Thymus (tissue), 14 donors: ENCODE measurements at places on chromosomes 16 and 17. TPM values are rescaled to one million over a fixed set of nuclear protein-coding genes. Genes with fewer than 3 reads are reported as not detected.

GRCh38 chr17:50212121-50212843, 10.9 kb upstream of the COL1A1 start:
- DNase-seq = no peak

DNA sequence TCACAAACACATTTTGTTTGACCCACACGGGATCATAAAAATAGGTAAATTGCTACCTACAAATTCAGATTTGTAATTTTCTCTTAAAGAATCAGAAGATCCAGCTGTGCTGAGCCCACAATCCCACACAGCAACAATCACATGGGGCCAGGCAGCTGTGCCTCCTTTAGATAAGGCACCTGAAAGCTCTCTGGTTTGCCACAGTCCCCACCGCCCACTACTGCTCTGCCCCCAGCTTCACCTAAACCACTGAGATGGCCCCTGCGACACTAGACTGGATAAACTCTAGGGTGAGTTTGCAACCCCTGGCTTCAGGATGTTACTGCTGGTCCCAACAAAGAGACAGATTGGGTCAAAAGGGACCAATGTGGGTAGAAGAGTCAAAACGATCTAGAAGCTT, 96.8 kb downstream of the GSG1L start:
- no peak for DNase-seq

GRCh38 chr17:16255481-16255921, 38.5 kb downstream of the PIGL start:
- no peak for DNase-seq

DNA sequence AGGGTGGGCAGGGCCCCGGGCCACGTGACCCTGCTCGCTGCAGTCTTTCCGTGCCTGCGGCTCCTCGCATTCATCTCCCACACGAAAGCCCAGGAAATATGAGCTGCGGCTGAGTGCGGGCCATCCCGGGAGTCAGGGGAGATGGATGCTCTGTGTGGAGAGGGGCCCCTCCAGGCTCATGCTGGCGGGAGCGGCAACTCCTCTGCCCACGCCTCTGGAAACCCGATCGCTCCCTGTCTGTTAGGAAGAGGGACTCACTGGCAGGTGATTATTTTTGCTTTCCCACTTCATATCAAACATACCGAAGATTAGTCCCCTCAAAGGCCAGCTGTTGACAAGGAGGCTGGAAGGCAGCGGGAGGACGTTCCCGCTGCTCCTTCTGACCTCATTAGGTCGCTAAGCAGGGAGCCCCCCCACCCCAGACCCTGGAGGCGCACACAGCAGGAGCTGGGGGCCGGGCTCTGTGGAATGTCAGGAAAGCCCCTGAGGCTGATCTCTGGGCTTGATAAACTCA, 228.5 kb downstream of the FOXL1 start:
- no peak for DNase-seq

DNA sequence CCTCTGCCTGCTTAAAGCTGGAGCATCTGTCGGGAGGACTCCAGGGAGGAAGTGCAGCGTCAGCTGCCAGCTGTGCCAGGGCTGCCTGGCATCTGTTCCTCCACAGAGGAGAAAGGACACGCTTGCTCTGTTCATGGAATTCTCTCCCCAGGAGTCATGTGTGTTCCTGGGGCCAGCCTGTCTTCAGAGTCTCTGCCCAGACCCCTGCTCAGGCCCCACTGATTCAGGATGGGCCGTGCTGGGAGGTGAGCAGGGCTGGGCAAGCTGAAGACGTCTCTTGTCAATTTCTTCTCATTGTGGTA, 24.2 kb downstream of the CRISPLD2 start:
- DNase-seq = no peak

DNA sequence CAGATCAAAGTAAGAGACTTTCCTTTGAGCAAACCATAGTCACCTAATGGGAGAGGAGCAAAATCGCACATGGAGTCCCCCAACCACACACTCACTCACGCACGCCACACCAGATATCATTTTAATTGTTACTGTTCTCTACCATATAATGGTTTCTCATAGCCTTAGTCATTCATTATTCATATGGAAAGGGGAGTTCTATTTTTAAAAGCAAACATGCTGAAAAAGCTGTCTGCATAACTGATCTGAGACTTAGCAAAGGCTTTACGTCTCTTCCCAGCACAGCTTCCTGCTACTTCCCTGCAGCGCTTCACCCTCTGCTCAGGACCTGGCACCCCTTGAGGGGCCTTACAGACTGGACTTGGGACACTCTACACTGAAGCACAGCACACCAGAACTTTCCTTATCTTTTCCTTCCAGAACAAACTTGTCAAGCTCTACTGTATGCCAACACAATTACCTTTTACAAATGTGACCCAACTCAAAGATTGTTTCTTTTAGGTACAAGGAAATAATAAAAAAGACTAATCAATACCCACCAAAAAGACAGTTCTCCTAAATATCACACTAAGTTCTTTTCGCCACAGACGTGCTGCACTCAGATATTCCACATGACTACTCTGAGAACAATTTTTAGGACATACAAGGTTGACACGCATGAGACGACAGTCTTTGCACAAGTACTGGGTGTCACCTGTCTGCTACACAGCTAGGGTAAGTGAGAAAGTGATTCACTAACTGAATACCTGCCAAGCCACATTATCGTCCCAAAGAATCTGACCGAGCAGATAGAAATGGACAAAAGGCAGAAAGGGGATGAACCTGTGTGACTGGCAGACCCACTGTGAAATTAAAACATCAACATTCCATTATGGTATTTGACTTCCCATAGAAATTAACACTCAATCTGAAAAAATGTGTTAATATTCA, 21.5 kb downstream of the SRP68 start:
- DNase-seq = no peak

DNA sequence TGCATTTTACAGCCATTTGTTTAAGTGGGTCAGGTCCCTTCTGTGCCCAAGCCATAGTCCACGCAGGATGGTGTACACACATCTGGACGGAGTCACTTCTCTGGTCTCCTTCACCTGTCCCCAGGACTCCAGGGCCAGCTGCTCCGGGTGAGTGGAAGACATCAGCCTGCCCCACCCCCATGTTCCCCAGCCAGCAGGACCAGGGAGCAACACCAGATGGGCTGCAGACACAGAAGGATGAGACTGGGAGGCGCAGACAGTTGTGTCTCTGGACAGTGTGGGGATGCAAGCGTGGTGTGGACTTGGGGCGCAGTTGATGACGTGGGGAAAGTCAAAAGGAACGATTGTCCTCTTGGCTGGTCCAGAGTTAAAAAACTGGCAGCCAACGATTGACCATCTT, 24.6 kb upstream of the WFDC1 start:
- DNase-seq = no peak

GRCh38 chr16:50282955-50283631, 16.7 kb downstream of the ADCY7 start:
- DNase-seq = no peak

SECTM1 gene
- 11.7 TPM for polyA plus RNA-seq

NRN1L gene
- 5.6 TPM for polyA plus RNA-seq
